ENCODE measurements at places on chromosomes 5 and 9. TPM values are rescaled to one million over a fixed set of nuclear protein-coding genes. Genes with fewer than 3 reads are reported as not detected.

The ANKRD18A gene
- total RNA-seq = 0.09 TPM

The ADGRD2 gene
- not detected for total RNA-seq

The PCDHGA12 gene
- 39.7 TPM for total RNA-seq

The INPP5E gene
- 12.5 TPM for total RNA-seq

The RNF183 gene
- not detected for total RNA-seq

The ADGRV1 gene
- 0.18 TPM for total RNA-seq

The CFAP157 gene
- total RNA-seq = 0.09 TPM

The SNCB gene
- total RNA-seq = not detected

The TMC1 gene
- 0.36 TPM for total RNA-seq

The RANBP3L gene
- not detected for total RNA-seq

The GNAQ gene
- total RNA-seq = 104 TPM

The LRRTM2 gene
- 3.6 TPM for total RNA-seq

The LHX3 gene
- not detected for total RNA-seq

The CLINT1 gene
- 34.3 TPM for total RNA-seq

The CRHBP gene
- not detected for total RNA-seq

The INSYN2B gene
- total RNA-seq = 7.8 TPM

The SERF1A gene
- 5.2 TPM for total RNA-seq

The NDST1 gene
- total RNA-seq = 39.3 TPM

The COL27A1 gene
- total RNA-seq = 2.1 TPM

The CHSY3 gene
- 2.9 TPM for total RNA-seq

The TRUB2 gene
- 26.2 TPM for total RNA-seq

The NR2F1 gene
- 20.5 TPM for total RNA-seq

The TPPP gene
- not detected for total RNA-seq

The SNAPC4 gene
- total RNA-seq = 17.7 TPM

The RASGEF1C gene
- not detected for total RNA-seq

The COL15A1 gene
- total RNA-seq = 25.1 TPM

The C1QTNF2 gene
- 2.0 TPM for total RNA-seq

The PTGR1 gene
- total RNA-seq = 88.4 TPM

The CDC14B gene
- total RNA-seq = 31.5 TPM

The IFNE gene
- total RNA-seq = 4.5 TPM

The MEF2C gene
- 38.6 TPM for total RNA-seq

The IL9 gene
- not detected for total RNA-seq

The ORM2 gene
- not detected for total RNA-seq

The POU5F2 gene
- total RNA-seq = 3.1 TPM

The N4BP3 gene
- 0.18 TPM for total RNA-seq

The RORB gene
- 22.0 TPM for total RNA-seq

The ANKRD18B gene
- total RNA-seq = not detected

The ZBED3 gene
- 0.90 TPM for total RNA-seq

The ADAMTS19 gene
- not detected for total RNA-seq

The PRDM9 gene
- total RNA-seq = not detected

The DBH gene
- total RNA-seq = not detected

The SLC6A19 gene
- total RNA-seq = not detected

The ARID3C gene
- total RNA-seq = 0.74 TPM

The SPATA31A3 gene
- not detected for total RNA-seq

The IL3 gene
- total RNA-seq = not detected

The CAVIN4 gene
- total RNA-seq = 1.4 TPM

The CSF2 gene
- total RNA-seq = not detected

The GALNT12 gene
- total RNA-seq = 138 TPM

The ATP10B gene
- total RNA-seq = not detected

The ZDHHC11B gene
- total RNA-seq = 0.74 TPM

The PSIP1 gene
- total RNA-seq = 66.2 TPM

The NR5A1 gene
- not detected for total RNA-seq

The RGS3 gene
- 48.9 TPM for total RNA-seq

The TAS2R1 gene
- total RNA-seq = not detected

Measured in fibroblast of the aortic adventitia (primary cell).